ENCODE measurements at places on chromosomes 16 and 17. TPM values are rescaled to one million over a fixed set of nuclear protein-coding genes. Genes with fewer than 3 reads are reported as not detected.

DNA sequence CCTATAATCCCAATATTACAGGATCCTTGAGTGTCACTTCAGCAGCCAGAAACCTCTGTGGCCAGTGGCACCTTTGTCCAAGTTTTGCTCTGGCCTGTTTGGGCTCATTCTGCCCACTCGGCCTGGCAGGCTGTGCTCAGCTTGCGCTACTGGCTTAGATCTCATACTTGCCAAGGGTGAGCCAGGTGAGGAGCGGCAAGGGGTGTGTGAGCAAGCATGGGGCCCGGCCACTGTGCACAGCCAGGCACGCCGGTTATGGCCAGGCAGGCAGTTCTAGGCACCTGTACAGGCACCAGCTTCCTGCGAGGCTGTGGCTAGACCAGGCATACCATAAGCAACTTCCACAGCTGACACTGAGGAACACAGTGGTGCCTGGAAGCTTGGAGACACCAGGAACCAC is 16.9 kb upstream of the USP22 start:
- DNase-seq = no peak

DNA sequence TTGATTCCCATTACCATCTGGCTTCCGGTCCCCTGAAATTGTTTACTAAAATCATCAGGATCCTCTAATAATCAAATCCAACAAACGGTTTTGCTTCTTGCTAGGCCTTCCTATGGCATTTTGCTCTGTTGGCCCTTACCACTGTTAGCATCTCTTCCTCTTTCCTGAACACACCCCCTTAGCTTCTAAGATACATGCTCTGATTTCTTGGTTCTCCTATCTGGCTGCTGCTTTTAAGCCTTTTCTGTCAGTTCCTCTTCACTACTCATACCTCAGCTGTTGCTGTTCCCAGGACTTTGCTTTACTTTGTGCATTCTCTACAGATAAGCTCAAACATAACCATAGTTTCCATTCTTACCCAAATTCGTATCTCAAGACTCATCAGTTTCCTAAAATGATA is 11.4 kb downstream of the CAPNS2 start:
- no peak for DNase-seq

DNA sequence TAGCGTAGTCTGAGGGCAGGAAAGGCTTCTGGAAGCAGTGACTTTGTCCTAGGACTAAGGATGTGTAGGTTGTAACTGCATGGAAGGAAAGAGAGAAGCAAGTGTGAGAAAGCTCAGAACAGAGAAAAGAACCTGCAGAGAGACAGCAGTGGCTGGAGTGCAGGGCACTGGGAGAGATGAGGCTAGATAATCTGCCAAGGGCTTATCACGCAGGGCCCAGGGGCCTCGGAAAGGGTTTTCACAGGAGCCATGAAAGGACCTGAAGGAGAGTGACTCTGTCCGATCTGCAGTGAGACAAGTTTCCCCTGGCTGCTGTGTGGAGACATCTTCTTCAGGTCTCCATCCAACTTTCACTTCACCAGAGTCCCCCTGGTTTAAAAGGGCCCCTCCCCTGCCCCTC is 7.1 kb upstream of the SRCAP start:
- DNase-seq = no peak

Gene TMEM114
- total RNA-seq = not detected

DNA sequence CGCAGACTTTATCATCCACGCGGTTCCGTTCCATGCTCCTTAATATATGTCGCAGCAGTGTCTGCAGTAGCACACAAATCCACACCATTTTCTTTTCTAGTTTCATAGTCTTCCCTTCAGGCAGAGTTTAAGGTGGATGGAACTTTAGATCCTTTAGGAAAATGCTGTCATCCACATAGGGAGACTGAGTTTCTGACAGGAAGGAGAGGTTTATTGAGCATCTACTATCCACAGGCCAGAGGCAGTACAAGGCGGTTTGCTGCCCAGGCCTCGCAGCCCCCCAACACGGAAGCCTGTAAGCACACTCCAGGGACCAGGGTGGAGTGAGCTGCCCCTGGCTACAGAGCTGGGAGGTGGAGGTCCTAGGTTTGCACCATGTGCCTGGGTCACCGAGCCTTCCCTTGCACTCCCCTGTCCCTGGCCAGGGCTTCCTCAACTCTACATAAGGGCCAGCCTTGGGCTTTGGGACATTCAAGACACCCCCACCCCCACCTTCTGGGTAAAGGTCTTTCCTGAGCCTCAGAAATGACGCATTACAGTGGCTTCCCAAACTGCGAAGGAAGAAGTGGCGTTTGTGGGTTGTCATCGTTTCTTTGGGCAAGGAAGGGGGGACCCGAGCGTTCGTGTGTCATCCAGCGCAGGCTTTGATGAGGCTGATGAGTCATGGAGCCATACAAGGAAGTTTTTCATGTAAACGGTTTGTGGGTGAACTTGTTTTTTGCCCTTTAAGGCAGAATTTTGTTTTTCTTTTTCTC is 146.5 kb upstream of the PLCG2 start:
- peak; percentile 97 for DNase-seq

DNA sequence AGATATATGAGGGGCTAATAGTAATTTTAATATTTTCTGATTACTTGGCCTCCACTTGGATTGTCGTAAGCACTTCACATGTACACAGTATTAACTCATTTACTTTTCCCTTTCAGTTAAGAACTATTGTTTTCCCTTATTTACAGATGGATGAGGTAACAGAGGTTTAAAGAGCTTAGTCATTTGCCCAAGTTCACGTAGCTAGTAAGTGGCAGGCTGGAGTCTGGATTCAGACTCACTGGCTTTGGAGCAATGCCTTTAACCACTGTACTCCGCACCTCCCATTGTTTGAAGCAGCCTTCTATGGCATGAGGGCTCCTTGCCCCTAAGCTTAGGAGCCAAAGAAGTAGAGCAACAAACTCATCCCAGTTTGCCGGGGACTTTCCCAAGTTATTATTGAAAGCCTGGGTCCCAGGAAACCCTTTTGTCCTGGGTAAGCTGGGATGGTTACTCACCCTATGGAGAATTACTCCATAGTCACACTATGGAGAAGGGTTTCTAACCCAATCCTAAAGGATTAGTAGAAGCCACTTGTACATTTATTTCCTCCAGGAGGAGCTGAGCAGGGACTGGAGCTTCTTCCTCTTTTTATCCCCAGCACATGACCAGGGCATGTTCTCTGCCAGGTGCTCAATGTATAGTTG is 12.3 kb downstream of the FOXL1 start:
- no peak for DNase-seq

GRCh38 chr16:15571557-15571956 is 71.4 kb downstream of the MARF1 start:
- no peak for DNase-seq

Gene GJD3
- total RNA-seq = 0.27 TPM

Gene KRTAP9-2
- not detected for total RNA-seq

Gene SLC5A10
- total RNA-seq = 0.81 TPM

DNA sequence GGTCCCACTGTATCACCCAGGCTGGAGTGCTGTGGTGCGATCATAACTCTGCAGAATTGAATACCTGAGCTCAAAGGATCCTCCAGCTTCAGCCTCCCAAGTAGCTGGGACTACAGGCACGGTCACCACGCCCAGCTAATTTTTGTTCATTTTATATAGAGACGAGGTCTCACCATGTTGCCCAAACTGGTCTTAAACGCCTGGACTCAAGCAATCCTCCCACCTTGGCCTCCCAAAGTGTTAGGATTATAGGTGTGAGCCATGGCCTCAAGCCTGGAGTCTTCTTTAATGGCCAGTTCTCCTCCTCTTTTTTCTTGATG is 484 bp downstream of the CD300LB start:
- no peak for DNase-seq

Gene NPTX1
- under 0.01 TPM for total RNA-seq

DNA sequence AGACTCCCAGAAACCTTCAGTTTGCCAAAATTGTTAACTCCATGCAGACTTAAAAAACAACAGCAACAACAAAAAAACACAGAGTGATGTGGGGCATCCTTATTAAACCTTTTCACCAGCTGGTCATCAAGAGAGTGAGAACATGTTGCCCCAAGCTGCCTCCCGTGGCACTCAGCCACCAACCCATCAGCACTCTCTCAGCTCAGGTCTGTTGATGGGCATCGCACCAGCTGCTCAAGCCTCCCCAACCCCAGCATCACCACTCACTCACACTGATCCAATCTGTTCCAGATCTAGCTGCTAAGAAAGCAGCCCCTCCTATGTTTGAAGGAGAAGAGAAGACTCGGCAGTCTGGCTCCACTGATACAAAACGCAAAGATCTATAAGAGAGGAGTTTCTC is 46.8 kb downstream of the SLC39A11 start:
- DNase-seq = no peak

Gene KCNJ18
- not detected for total RNA-seq

Gene TNP2
- total RNA-seq = not detected

DNA sequence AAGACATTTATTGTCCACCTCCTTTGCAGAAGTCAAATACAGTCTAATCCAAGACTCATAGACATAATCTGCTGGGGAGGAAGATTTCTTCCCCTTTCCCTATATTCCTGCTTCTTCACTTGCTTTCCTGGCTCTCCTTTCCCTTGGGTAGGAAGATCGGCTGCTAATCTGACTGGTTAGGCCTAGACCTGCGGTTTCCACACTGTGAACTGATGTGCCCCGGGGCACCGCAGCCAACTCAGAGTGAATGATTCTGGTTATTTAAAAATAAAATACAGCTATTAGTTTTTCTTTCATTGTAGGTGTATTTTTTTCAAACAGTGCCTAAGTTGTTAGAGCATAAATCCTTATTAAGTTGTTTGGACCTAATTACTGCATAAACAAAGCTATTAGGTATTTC is 78.9 kb downstream of the DNAH3 start:
- no peak for DNase-seq

Gene JMJD6
- 16.7 TPM for total RNA-seq

- DNase-seq = no peak
Observed at GRCh38 chr17:41767324-41768042, 19.0 kb downstream of the JUP start.

DNA sequence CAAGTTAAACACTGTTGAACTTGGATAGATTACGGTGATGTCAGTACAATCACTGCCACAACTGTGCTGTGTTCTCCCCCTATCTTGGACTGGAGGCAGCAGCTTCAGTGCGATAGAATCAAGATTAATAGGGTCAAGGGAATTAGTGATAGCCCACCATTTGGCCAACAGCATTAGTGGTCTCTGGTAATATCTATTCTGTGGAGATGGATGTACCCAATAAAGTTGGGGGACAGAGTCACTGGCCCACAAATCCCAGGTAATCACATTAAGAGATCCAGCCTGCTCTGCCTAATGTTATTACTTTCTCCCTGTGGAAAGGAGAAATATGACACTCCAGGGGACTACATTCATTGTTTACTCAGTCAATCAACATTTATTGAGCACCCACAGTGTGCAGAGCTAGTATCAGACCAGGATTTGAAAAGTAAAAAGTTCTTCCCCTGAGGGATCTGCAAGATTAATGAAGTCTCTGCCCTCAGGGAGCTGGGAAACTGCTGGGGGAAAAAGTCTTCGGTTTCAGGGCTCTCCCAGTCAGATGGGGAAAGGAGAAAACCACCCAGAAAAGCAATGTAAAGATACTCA is 23.6 kb upstream of the ATP5MC1 start:
- DNase-seq = no peak

GRCh38 chr16:11913425-11914079 is 2.2 kb downstream of the GSPT1 start:
- peak; percentile 41 for DNase-seq

All from hematopoietic multipotent progenitor cell (in vitro differentiated cells).